ENCODE measurements at places on chromosomes 7 and 10.

GRCh38 chr10:132832186-132832969 lies 46.4 kb upstream of the NKX6-2 start:
- DNase-seq: no peak

GRCh38 chr7:96205665-96206064 lies 116.2 kb downstream of the SLC25A13 start:
- DNase-seq: no peak

DNA sequence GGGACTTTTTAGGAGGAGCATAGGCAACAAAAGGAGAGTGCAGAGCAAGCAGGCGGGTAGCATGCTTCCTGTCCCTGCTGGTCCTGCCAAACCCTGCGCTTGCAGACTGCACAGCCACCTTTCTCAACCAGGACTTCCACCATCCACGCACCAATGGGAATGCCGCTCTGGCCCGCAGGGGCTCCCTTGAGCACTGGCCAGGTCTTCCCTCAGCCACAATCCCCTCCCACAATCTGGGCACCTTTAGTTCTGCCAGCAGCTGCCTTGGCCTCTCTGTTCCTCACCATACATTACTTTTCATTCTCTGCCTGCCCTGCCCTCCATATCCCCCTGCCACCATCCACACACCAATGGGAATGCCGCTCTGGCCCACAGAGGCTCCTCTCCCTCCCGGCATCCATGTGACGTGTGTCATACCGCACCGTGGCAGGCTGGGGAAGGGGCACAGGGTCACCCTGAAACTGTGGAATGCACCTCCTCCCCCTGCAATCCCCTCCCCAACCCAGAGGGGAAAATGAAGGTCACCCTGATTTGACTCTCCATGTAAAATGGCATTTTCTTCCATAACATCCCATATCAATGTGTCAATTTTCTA lies 97.3 kb upstream of the MACROH2A2 start:
- DNase-seq: no peak

DNA sequence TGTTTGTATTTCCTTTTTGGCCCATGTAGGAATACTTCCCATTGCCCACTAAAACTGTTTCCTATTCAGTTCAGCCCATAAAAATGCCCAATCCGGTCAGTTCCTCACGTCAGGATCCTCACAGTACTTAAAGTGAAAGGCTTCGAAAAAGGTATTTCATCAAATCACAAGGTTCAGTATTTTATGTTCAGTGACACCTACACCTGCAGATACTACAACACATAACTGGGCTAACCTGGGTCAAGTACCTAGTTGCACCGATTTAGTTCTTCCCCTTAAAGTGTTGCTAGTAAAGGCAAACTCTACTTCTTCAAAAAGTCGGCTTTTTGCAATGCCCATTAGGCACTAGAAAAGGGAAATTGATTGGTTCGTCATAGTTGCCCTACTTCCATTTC lies 1.1 kb downstream of the SNX13 start:
- no peak for DNase-seq

DNA sequence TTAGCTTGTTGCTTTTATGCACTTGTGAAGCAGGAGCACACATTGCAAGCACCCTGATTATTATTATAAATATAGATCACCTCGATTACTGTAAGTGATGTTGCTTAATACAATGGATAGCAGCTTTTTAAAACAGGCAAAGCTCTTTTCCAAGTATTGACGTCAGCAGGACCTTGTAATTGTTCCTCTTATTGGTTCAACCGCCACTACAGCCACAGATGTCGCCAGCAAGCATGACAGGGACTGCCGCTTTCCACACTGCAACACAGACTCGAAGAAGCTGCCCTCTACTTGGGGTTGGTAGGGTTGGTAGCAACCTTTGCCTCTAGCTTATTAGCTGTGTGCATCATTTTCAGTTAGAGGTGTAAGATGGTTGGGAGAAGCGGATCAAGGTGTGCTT lies 167.6 kb downstream of the ZNF365 start:
- no peak for DNase-seq

DNA sequence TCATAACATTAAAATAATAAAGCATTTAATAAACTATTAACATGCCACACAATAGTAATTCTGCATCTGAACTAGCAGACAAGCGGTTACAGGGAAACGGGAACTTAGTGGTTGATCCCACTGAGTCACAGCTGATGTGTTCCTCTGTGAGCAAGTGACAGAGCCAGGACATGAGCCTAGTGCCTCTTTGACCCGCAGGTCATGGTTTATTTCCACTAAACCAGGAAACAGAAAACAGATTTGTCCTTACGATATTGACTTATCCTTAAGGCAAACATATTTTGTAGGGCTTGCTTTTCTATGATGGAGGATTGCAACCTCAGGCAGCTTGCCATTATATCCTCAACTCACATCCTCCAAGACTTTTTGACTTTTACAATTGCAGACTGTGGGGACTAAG lies 987.3 kb downstream of the CCSER2 start:
- no peak for DNase-seq

- no peak for DNase-seq
Observed at GRCh38 chr10:110217662-110218008, 10.2 kb downstream of the MXI1 start.

DNA sequence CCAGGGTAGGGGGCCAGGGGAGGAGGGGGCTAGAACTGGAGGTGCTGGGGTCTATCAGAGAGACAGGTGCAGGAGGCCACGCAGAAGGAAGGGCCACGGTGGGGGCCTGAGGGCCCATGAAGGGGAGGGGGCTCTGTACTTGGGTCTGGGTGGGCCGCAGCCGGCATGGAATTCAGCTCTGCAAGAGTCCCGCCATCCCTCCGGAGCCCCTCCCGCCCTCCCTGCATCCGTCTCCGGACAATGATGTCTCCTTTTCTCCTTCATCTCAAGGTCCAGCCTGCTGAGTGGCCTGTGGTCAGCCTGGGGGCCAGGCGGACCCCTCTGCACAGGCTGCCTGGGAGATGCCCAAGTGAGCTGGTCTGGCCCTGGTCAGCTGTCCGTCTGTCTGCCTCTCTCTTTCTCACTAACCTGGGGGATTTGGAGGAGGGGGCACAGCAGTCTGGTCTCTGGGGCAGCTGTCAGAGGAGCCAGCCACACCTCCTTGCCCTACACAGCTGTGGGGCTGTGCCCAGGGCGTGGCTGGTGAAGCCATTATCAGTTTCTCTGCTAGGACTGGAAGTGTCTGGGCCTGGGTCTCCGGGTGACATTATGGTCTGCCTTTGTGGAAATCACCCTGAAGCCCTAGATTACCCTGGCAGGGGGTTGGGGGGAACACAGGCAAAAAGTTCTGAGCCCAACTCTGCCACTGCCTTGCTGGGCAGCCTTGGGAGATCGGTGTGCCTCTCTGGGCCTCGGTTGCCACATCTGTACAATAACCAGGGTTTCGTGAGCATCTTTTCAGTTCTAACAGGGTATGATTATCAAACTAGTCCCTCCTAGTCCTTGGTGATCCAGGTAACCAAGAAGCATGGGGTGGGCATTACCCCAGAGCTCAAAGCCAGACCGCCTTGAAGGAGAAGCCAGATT lies 19.0 kb upstream of the HSPB1 start:
- DNase-seq: no peak

- DNase-seq: no peak
Observed at GRCh38 chr10:33412653-33413361, 78.3 kb upstream of the NRP1 start.

GRCh38 chr7:113891031-113891350 lies 27.8 kb downstream of the PPP1R3A start:
- no peak for DNase-seq

DNA sequence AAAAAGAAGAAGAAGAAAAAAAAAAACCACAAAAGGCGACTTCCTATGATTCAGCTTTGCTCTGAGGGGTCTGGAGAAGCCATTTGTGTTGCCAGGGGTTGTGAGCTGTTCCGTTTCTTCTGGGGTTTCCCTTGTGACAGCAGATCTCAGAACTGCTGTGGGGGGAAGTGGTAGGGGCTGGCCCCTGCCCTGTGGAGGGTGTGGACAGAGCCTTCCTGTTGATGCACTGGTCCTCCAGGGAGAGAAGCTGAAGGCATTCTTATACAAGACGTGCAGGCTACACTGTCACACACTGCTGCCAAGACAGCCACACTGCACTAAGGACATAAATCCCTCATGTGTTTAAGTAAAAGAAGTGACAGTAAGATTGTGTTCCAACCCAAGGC lies 17.3 kb upstream of the CSGALNACT2 start:
- no peak for DNase-seq

- DNase-seq: no peak
Observed at GRCh38 chr7:99331002-99331401, 5.3 kb downstream of the ARPC1A start.

GRCh38 chr10:36647540-36647939 lies 477.9 kb upstream of the ANKRD30A start:
- DNase-seq: no peak

GRCh38 chr10:133465950-133466474 lies 12.3 kb downstream of the SCART1 start:
- DNase-seq: no peak

DNA sequence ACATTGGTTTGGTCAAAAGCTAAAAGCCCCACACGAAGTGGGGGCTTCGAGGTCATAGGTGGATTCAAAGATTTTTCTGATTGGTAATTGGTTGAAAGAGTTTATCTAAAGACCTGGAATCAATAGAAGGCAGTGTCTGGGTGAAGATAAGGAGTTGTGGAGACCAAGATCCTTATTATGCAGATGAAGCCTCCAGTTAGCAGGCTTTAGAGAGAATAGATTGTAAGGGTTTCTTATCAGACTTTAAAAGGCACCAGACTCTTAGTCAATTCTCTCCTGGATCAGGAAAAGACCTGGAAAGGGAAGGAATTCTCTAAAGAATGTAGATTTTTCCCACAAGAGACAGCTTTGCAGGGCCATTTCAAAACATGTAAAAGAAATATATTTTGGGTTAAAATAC lies 260.2 kb downstream of the PHF14 start:
- DNase-seq: no peak

DNA sequence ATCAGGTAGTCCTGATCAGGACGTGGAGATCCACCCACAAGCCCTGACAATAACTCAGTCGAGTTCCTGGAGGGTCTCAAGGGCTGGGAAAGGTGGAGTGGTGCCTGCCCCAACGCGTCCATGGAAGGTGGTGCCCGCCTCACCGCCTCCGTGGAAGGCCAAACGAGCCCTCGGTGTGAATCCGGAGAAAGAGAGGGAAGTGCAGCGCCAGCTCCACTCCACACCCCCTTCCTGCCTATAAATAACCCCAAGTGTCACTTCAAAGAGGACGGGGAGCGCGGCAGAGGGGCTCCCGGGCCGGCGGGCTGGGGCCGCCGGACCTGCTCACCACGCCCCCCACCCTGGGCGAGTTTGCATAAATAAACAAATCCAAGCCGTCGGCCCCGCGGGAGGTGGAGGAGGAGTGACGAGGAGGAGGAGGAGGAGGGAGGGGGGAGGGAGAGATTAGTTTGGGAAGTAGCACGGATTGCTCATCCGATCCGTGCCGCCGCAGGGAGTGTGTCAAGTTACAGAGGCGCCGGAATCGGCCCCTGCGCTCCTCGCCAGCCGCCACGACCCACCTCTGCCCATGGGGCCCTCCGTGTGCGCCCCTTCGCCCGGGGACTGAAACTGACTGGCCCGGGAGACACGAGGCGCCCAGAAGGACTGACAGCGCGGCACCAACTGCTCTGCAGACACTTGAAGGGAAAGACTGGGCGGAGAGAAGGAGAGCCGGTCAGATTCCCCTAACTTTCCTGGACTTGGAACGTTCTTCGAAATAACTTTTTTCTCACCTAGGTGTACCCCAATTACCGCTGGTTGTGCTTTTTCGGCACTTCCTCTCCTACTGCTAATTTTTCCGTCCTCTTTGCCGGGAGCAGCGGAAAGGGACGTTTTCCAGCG lies at the start of gene COL13A1:
Gene COL13A1 (plus strand): TSS at position 473 of the 882 bp plus-strand sequence. CDS start 518 bp downstream, outside the sequence.
- no peak for DNase-seq

GRCh38 chr10:60954035-60954434 lies 10.1 kb upstream of the RHOBTB1 start:
- DNase-seq: no peak

GRCh38 chr10:89521368-89521767 lies 14.0 kb downstream of the SLC16A12 start:
- DNase-seq: no peak

GRCh38 chr7:780081-780480 lies 52.2 kb upstream of the SUN1 start:
- no peak for DNase-seq

- no peak for DNase-seq
Observed at GRCh38 chr10:55146032-55146431, 345.0 kb upstream of the PCDH15 start.

DNA sequence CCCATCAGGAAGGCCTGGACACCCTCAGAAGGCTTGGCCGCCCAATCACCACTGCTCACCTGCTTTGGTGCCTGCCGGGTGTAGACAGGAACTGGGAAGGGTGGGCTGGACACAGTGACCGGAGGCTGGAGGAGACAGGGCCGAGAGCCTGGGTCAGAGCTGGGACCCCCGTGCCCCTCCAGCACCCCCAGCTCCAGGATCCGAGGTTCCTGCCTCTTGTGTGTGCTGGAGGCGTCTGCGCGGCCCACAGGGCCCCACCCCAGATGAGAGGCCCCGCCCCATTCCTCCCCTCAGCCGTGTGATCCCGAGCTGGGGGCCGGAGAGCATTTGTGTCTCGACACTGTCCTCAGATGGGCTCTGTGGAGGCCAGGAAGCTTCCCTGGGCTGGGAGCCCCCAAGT lies 9.4 kb downstream of the ADAM8 start:
- no peak for DNase-seq

Measured in hypothalamus (tissue), 51 donors.